NCI-H345 (cell line): ENCODE measurements at places on chromosomes 6 and 20.

GRCh38 chr6:127900935-127901334 lies at the start of gene THEMIS:
TSS of gene THEMIS (minus strand) at chr6:127901058. CDS start at chr6:127900932, 126 bp downstream.
- DNase-seq: no peak

GRCh38 chr6:158068893-158069799 lies 87.5 kb downstream of the SYNJ2 start:
- DNase-seq: peak; percentile 43

- DNase-seq: no peak
These were observed 13.4 kb downstream of the UST start for GRCh38 chr6:148760258-148760534.

GRCh38 chr6:17218023-17218748 lies 63.0 kb upstream of the RBM24 start:
- DNase-seq: no peak

GRCh38 chr6:118784641-118785164 lies 109.2 kb upstream of the ASF1A start:
- DNase-seq: no peak
